Stimulated activated CD4-positive, alpha-beta T cell treated with anti-CD3 and anti-CD28 coated beads, TNF-alpha, amount 100 ng/mL, for 24 hours (primary cell): ENCODE measurements at places on chromosomes 1 and 21.

DNA sequence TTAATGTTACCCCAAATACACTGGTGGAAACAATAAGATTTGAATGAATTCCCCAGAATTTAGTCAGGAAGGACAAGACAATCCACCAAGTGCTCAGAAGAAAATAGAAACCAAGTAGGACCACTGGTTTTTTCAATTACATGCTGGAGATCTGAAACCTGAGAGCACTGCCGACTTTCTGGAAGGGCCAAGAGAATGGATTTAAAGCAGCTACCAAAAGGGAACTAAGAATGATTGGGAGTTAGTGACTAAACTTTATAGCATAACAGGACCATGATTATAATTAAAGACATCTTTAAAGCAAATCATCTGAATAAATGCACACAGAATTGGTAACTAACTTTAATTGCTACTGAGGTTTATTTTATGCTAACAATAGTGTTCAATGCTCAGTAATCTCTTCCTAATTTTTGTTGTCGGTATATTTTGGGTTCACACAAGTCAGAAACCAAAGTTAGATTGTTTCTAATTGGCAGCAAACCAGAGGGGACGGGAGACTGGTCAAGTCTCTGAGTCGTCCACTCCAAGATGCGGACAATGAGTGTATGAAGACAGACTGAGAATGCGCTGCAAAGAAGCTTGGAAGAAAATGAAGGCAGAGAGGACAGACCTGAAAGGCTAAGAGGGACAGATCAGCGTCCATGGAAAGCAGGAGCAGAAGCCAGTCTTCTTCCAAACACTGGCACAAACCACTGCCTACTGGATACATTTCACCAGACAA is 2.3 kb upstream of the RGS13 start:
- no peak for DNase-seq

DNA sequence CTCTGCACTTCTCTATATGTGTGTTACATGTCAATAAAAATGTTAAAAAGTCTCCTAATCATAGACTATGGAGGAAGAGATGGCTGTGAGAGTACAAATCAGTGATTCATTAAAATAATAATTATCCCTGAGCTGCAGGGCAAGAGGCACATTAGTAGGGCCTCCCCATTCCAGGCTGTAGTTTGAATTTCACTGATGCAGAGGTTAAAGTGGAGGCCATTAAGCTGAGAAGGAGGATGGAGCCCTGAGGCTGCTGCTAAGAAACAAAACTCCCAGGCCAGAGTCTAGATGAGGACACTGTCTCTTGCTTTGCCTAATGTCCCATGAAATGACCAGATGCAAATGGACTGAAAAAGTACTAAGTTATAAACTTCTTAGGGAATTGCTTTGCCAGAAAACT is 89.1 kb upstream of the WDR26 start:
- no peak for DNase-seq

- DNase-seq = no peak
Observed at GRCh38 chr1:45796381-45796780, 7.0 kb upstream of the MAST2 start.

DNA sequence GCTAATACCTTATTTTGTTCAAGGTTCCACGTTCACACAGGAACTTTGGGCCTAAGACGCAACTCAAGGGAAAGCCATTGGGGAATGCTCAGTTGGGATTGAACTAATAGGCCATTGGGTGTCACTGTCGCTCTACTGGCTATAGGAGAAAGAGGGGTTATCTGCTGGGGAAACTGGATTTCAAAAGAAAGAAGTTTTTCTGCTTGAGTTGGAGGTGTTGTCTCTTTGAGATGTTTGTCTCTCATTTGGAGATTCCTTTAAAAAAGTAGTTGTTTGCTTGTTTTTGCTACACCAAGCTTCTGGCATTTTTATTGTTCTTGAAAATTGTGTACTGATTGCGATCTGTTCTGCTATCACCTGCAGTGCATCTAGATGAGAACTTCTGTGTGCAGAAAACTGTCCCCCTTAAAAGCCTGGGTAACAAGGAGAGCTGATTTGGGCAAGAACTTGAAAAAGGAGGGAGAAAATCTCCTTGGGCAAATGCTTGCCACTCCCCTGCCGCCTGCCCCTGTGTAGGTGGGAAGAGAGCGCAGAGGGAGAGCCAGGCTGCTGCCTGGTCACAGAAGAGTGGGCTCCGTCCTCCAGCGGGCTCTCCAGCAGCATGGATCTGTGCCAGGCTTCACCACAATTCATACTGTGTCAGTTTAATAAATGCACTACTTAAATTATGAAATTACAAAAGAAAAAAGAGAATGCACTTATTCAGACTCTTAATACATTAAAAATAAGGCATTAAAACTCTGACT is 39.9 kb downstream of the PEX14 start:
- DNase-seq = no peak

GRCh38 chr1:109503935-109504334 is 5.6 kb downstream of the AMIGO1 start:
- DNase-seq = no peak
